ENCODE measurements at places on chromosomes 2 and 18.

- DNase-seq: peak; percentile 8
These were observed 24.4 kb downstream of the ZNF892 start for GRCh38 chr2:95231723-95232122.

DNA sequence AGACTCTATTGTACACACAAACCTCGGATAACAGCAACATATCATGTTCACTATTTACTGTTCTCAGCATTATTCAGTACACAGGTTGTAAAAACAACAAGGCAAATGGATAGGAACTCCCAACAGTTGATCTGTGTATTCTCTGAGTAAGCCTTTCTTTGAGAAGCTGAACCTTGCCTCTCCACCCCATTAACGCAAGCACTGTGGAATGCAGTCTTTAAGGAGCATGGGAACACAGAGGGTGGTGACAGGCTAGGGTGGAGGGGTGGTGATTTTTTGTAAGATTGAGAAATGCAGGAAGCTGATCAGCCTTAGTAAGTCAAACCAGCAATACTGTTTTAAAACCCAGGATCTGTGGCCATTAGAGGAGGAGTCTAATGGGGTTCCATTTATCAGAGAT lies 19.6 kb upstream of the SERPINB11 start:
- DNase-seq: no peak

DNA sequence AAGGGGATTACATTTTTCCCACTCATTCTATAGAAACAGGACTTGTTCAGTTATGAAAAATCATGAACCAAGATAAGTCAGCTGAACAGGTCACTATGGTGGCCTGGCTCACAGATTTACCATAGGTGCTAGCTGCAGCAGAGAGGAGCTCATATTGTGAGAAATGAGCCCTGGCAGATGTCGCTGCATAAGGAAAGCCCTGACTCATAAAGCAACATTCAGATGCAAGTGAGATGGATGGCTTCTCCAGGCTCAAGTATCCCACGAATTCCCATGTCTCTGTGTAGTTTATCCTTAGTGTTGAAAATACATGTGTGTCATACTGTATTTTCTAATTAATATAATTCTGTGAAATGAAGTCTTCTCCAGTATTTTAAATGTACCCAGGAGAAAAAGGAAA lies 115.0 kb upstream of the LHCGR start:
- DNase-seq: no peak

DNA sequence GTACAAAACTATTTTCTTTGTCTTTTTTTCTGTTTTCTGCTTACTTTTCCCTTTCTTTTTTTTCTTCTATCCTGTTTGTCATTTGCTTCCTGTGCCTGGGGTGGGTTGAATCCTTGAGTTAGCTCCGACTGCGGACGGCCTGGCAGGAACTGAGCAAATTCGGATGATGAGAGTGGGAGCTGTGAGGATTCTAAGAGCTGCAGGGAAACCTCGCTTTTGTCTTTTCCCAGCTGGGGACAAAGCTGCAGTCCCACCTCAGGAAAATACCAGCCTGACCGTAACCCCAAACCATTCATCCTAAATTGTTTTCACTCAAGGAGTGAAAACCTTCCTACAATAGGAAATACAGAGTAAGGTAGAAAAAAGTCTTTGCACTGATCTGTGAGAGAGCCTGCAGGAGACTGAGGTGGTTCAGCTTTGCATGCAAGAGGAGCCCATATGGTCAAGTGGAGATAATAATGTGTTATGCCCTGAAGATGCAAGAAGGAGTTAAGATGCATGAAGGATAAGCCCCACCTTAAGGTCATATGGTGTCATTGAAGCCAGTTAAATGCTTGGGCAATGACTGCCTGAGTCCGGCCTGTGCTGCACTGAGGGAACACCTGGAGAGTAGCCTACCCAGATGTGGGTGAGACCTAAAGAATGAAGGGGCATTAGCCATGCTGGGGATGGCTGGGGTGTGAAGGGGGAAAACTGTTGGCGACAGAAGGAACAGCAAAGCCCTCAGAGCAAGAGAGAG lies 31.7 kb upstream of the ARL4C start:
- DNase-seq: no peak

DNA sequence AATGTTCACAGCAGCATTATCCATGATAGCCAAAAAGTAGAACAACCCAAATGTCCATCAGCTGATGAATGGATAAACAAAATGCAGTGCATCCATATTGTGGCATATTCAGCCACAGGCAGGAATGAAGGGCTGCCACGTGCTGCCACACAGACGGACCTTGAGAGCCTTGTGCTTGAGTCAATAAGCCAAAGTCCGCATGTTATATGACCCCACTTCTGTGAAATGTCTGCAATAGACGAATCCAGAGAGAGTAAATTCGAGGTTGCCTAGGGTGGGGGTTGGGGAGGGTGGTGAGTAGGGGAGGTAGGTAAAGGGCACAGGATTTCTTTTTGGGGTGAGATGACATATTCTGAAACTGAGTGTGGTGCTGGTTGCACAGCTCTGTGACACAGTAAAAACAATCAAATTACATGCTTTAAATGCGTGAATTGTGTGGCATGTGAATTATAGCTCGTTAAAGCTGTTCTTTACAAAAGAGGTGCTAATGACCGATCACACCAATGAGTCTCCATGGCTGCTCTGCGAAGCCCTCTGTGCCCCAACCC lies 38.9 kb upstream of the LDLRAD4 start:
- DNase-seq: no peak

GRCh38 chr2:2059199-2059598 lies 271.9 kb downstream of the MYT1L start:
- no peak for DNase-seq

- DNase-seq: no peak
These were observed 7.9 kb downstream of the AGPS start for GRCh38 chr2:177400337-177400923.

DNA sequence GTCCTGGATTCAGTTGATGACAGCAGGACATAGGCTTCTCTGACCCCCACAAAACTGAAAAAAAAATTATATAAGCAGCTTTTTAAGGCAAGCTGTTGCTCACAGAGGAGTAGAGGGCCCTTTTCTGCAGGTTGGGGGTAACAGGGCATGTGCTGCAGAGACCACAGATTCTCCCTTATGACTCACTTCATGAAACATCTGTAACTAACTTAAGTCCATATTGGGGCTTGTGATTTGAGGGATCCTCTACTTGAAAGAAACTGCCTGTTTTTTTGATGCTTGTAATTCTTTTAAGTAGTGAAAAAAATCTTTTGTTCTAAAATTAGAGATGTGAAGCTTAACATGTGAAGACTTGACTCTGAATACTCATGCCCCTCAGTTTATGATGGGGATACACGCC lies 33.4 kb downstream of the XRCC5 start:
- no peak for DNase-seq

GRCh38 chr2:85939131-85939530 lies 50.3 kb upstream of the ST3GAL5 start:
- DNase-seq: no peak

DNA sequence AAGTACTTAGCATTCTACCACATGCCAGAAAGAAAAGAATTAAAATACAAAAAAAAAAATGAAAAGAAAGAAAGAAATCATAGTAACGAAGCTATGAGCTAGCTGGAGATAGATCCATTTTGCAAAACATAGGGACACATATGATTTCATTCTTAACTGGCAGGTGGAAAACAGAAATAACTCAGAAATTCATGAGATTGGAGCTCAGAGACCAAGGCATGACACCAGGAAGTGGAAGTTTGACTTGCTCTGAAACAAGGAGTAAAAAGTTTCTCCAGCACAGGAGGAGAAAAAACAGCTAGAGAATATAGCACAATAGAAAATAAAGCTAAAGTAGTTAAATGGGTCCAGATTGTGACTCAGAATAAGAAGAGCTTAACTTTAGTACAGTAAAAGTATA lies 278.1 kb downstream of the ZEB2 start:
- DNase-seq: no peak

DNA sequence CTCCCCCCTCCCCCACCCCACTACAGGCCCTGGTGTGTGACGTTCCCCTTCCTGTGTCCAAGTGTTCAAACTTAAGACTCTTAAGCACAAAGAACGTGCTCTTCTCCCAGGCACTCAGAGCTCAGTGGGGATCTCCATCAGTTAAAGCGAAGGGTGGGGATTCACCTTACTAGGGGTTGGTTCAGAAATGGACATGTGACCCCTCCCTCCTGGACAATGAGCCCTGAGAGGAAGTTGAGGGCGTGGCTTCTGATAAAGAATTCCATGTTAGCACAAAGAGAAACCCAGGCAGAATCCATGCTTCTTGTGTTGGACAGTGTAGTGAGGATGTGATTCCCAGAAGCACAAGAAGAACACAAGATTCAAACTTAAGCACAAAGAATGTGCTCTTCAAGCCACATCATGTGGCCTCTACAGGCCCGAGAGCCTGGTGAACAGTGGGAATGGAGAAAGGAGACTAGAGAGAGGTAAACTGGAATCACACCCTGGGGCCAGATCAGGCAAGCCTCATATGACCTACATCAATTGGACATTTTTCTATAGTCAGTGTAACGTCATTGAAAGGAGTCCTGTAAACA lies 78.1 kb upstream of the TTC39C start:
- DNase-seq: no peak

DNA sequence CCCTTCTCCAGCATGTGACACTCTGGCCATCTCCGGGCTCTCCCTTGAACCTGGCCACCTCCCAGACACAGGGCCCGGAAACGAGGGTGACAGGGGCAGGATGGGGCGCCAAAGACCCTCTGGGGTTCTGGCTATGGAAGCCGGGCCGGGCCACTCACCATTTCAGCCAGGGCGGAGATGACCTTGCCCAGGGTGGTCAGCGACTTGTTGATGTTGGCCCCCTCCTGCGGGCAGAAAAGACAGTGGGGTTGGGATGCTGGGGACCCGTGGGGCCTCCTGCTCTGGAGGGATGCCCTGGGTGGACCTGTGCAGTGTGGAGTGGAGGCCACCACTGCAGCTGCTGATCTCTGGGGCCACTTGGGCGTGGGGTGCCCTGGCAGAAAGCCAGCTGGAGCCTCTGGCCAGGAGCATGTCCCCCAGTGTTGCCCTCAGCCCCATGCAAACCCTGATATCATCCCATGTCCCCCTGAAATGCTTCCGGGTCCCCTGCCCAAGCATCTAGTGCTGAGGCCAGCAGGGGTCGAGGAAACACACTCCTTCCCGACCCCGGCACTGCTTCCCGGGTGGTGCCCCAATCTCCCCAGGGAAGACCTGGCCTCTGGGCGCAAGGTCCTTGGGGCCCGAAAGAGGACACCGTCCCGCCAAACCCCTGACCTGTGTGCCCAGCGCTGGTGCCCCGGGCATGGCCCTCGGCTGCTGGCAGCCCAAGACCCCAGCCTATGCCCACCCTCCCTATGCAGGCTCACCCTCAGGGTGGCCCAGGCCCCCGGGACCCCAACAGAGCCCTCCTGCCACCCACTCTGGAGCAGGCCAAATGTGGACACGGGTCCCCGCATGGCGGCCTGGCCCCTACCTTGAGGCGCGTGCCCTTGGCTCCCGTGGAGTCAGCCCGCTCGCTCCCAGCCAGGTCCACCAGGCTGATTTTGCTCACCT lies 36.9 kb downstream of the KIF1A start:
- no peak for DNase-seq

- DNase-seq: no peak
These were observed 94.3 kb upstream of the CELF4 start for GRCh38 chr18:37659906-37660305.

- no peak for DNase-seq
These were observed 77.7 kb downstream of the SH3RF3 start for GRCh38 chr2:109206569-109207146.

GRCh38 chr2:48414980-48415835 lies 114.7 kb upstream of the STON1 start:
- DNase-seq: peak; percentile 48

- DNase-seq: no peak
These were observed 41.1 kb downstream of the FEZ2 start for GRCh38 chr2:36556842-36557241.

GRCh38 chr18:72742002-72742401 lies 125.8 kb downstream of the NETO1 start:
- DNase-seq: no peak

- DNase-seq: no peak
These were observed 66.6 kb upstream of the ODC1 start for GRCh38 chr2:10514743-10515142.

DNA sequence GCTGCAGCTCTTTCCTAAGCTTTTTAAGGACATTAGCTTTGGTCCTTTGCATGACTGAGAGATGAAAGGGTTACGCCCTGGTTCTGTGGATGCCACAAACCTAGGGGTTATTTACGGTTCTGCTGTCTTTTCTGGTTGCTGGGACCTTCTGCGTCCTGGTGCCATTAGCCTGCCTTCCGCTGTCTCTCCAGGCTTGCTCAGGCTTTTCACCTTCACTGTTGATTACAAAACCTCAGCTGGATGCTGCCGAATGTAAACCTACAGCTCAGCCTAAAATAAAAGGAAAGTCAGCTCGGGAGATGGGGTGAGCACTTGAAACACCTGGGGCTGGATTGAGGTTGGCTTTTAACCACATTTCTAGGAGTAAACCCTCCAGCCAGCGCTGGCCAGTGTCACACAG lies 130.9 kb upstream of the ARHGAP28 start:
- no peak for DNase-seq

- no peak for DNase-seq
These were observed 484.6 kb downstream of the SATB2 start for GRCh38 chr2:198973181-198973580.

GRCh38 chr2:84865181-84865783 lies 15.6 kb downstream of the TRABD2A start:
- DNase-seq: no peak

DNA sequence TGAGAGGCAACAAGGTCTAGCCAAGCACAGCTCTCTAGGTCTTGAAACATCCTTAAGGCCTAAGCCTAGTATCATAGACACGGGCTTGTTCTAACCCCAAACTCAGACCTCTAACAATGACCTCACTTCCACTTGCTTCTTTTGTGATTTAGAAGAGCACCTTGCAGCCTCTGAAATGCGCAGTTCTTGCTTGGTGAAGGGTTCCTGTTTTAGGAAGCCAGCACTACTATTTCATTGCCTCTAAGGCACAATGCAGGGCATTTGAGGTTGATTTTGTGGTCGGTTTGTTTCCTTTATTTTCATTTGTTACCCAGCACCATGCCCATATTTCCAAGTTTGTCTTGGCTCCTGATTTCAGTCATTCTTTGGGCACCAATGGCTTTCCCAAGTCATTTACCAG lies 117.0 kb upstream of the CYP1B1 start:
- DNase-seq: no peak

DNA sequence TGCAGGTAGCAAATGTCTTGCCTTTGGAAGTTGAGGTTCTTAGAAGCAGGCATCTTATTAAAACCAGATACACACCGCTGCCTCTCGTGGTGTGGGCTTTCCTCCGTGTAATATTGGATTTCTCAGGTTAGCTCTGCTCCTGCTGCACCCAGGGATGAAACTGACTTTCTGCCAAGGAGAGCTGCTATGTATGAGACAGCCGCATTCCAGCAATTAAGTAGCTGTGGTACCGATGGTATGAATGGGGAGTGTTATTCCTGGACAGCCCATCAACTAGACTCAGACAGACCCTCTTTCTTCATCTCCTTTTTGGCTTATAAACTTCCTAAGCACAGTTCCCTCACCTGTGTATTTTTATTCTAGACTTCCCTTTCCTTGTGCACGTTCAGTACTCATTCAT lies 6.8 kb upstream of the EHD3 start:
- DNase-seq: no peak

DNA sequence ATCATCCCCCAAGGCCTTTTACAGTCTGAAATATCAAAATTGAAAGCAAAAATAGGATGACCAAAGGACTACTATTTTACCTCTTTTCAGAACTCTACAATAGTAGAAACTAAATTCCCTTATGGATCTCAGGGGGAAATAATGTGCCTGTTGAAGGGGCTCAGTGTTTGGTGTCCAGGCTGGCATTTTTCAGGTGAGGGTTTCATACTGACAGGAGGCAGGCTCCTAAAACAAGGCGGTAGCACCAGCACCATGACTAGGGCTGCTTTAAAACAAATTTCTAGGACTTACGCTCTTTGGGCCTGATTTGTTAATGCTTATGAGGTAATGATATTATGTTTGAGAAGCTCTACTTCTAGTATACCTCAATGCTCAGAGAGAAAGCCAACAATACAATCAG lies 5.2 kb upstream of the BOLA3 start:
- no peak for DNase-seq
